ENCODE measurements at places on chromosomes 3 and 15.

DNA sequence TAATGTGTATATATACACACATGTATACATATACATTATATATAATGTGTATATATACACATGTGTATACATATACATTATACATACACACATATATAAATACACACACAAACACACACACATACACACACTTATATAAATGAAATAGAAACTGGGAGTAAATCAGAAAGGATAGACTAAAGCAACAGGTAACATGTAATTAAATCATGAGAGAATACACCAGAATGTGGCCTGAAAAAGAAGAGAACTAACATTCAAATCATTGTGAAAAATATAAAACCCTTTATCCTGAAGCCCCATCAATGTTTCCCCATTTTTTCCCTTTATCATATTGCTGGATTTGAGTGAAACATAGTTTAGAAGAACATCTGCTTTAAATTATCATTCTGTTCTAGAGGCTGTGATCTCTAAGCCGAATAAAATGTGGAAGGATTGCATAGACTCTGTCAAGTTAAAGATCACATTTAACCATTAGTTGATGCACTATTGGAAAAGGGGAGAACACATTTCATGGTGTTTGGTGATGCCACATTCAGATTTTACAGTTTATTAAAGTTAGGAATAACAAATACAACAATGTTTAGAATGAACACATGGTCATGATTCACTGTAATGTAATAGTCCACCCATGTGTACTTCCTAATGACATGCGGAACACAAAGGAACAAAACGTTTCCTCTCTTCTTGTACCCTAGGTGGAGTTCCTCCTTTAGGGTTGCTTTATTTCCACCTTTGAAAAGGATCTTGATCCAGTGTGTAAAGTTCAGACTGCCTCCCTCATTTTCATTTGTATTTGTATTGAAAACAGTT lies 12.5 kb upstream of the THRB start:
- DNase-seq: no peak

GRCh38 chr3:13484851-13485590 lies 4.9 kb downstream of the HDAC11 start:
- no peak for DNase-seq

- no peak for DNase-seq
Measured at GRCh38 chr3:66991459-66991858, 6.6 kb upstream of the KBTBD8 start.

DNA sequence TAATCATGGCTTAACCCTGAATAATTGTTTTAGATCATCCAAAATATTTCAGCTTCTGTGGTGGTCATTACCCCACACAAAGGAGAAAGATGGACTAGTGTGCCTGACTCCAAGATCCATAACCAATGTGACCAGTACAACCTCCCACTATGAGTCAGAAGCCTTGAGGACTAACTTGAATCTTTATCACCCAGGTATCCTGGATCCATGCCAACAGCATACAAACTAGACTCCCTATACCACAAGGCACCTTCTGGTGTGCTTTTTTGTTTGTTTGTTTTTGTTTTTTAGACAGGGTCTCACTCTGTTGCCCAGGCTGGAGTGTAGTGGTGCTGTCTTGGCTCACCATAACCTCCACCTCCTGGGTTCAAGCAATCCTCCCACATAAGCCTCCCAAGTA lies 317.7 kb downstream of the VPS13C start:
- DNase-seq: no peak

DNA sequence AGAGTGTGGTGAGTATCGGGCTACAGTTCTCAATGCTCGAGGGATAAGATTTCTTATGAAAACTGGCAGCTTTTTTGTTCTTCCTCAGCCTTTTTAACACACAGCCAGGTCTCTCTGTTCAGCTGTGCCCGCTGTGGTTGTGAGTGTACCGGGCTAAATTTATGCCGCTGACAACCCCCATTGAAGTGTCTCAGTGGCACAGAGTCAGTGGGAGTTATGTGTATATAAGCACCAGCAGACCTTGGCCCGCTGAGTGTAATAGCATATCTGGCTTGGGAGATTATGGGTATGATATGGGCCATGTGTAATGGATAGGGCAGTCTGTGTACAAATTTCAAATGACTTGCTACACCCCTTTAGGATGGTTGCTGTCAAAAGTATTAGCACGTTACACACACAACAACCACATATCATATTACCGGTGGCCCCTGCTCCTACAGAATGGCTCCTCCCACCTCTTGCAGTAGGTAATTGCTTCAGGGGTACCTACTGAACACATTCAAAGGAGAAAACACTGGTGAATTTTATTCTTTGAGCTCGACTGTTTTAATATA lies 26.9 kb upstream of the NR2F2 start:
- DNase-seq: no peak

- no peak for DNase-seq
Measured at GRCh38 chr15:36617529-36618196, 38.2 kb downstream of the CDIN1 start.

DNA sequence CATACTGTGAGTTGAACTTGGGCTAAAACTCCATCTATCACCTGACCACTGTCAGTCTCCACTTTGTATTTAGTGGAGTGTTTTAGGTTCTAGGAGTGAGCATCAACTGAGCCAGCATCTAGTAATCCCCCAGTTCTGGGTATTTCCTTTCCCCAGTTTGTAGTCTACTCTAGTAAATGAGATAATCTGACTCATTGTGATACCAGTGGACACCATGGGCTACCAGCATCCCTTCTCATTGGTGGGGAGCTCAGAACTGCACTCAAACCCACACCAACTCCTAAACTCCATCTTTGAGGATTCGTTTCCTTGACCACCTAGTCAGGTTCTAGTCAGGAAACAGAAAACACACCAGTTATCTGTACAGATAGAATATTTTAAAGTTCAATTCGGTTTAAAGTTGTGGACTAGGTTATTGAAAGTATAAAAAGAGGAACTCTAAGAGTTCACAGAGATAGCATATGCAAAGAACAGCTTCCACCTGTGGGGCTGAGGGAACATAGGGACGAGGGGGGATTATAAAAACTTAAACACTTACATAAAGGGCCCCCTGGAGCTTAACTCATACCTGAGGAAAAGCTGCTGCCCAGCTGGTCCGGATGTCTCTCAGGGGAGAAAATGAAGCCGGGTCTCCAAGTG lies 36.0 kb downstream of the LEO1 start:
- DNase-seq: no peak

DNA sequence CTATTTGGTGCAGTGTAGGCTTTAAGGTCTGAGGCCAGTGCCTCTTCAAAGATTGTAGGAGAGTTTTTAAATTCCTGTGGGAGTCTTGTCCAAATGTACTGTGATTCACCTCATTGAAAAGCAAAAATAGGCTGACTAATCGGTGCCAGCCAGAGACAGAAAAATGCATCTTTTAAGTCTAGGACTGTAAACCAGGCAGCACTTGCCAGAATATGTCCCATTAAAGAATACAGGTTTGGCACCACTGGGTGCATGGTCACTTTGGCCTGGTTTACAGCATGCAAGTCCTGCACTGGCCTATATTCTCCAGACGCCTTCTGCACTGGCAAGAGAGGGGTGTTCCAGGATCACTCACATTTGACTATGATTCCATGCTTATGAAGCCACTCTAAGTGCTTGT lies 20.3 kb upstream of the NOX5 start:
- DNase-seq: no peak

DNA sequence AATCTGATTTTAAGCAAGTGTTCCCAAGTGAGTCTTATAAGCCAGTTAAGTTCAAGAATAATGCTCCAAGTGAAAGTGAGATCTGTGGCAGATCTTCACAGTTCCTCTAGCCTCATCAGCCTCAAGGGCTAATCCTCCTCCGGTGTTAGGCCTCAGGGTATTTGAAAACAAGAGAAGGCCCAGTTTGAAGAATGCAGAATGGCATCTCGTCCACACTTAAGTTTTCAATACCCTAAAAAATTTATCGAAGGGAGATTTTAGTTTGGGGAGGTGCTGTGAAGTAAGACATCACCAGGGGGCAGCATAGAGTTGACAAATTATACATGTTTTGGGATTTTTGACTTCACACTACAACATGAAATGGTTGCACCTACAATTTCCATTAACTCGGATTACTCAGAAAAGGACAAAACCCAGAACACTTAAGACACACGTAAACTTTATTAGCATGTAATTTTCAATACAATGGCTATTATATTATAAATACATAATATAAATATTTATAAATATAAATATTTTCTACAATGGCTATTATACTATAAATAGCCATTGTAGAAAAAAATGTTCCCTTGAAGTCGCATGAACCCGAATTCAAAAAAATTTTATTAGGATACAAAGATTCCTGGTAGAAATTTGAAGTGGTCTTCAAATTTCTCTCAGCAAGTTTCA lies 2.3 kb upstream of the TMEM266 start:
- no peak for DNase-seq

DNA sequence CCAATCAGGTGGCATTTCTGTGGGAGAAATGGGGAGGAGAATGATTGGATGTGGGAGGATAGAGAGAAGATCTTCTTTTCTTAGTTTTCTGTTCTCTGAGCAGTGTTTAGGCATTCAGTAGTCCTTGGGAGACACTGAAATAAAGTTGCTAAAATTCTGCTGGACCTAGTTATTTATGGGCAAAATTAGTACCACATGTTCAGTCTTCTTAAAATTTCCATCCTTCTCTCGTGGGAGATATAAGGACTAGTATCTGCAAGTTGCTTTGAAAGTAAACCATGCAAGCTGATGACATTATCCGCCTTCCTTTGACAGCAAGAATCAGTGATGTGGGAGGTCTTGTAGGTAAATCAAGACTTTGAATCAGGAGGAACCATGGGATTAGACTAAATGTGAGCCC lies 19.9 kb upstream of the CHST2 start:
- no peak for DNase-seq

GRCh38 chr3:182568261-182568660 lies 225.0 kb upstream of the ATP11B start:
- peak; percentile 91 for DNase-seq

- DNase-seq: no peak
Measured at GRCh38 chr3:122458992-122459391, 43.1 kb upstream of the WDR5B start.

GRCh38 chr15:57213862-57214261 lies 162.4 kb upstream of the CGNL1 start:
- DNase-seq: no peak

- DNase-seq: no peak
Measured at GRCh38 chr15:43235536-43235935, 14.7 kb upstream of the EPB42 start.

DNA sequence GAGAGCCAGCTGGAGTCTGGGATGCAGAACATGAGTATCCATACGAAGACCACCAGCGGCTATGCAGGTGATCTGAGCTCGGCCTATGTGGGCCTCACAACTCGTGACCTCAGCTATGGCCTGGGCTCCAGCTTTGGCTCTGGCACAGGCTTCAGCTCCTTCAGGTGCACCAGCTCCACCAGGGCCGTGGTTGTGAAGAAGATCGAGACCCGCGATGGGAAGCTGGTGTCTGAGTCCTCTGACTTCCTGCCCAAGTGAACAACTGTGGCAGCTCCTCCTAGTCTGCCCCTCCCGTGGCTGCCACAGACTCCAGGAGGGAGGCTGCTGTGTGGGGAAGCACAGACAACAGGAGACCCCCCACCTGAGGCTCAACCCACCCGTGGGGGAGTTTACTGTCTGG lies 3.6 kb upstream of the KPNA4 start:
- no peak for DNase-seq

DNA sequence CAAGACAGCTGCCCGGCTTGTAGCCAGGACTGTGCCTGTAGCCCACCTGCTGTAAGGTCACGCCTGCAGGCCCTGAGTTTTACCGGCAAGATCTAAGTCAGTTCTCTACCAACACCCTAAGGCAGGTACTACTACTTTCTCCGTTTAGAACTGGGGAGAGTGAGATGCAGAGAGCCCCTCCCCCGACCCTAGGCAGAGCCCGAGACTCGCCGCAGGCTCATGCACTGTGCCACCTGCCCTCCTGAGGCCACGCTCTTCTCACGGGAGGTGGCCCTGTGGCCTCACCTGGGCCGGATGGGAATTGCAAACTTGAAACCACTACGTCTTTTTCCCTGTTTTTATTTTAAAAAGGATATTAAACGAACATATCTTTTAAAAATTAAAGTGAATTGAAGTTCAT lies 36.9 kb upstream of the PCSK6 start:
- DNase-seq: peak; percentile 37

DNA sequence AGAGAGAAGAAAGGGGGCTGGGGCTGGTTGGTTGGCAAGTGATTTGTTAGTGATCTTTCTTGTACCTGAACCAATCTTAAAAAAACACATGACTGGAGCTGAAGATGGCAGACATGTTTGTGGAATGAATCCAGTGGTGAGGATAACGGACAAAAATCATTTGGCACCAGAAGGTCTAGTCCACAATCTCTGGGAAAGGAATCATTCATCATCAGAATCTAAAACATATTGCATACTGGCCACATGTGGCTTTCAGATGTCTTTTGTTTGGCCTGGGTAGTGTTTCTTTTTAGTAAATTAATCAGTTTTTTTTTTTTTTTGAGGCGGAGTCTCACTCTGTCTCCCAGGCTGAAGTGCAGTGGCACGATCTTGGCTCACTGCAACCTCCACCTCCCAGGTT lies 5.0 kb downstream of the NEK11 start:
- no peak for DNase-seq

GRCh38 chr15:67832031-67832551 lies 6.8 kb downstream of the SKOR1 start:
- peak; percentile 60 for DNase-seq

DNA sequence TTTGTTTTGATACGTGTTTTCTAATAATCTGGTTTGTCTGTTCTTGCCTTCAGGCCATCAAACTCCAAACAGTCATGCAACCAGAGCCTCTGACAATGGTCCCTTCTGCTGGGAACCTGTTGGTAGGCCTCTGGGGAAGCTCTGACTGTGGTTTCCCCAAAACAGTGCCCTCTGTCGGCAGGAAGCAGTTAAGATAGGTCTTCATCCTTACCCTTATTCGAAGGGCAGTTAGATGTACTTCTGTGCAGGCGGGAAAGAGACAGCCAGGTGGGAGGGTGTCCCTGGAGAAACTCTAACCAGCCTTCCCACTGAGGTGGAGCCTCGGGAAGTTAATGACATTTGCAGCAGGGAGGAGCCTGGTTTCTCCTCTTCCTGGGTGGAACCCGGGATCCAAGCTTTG lies 81.6 kb upstream of the CHMP2B start:
- DNase-seq: peak; percentile 70

GRCh38 chr15:72342385-72342784 lies 22.4 kb upstream of the CELF6 start:
- peak; percentile 78 for DNase-seq

DNA sequence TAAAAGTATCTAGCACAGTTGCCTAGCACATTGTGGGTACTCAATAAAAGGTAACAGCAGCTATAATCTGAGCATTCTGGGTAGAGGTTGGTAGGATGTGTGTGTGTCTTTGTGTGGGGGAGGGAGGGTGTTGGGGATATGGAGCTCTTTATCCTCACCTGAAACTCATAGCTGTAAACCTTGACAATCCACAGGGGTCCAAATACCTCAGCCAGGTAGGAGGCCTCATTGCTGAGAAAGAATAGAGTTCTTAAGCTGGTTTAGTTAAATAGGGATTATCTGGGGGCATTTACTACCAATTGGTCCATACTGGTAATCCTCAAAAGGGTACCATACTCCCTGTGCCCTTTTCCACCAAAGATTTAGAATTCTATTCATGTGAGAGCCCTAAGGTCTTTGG lies 3.9 kb downstream of the SERF2 start:
- no peak for DNase-seq

GRCh38 chr3:114101101-114101500 lies 44.6 kb downstream of the QTRT2 start:
- DNase-seq: no peak

- DNase-seq: peak; percentile 63
Measured at GRCh38 chr3:190150681-190151080, 30.0 kb upstream of the P3H2 start.

All from ELF-1 (cell line).